ENCODE measurements at places on chromosomes 5 and 9.

DNA sequence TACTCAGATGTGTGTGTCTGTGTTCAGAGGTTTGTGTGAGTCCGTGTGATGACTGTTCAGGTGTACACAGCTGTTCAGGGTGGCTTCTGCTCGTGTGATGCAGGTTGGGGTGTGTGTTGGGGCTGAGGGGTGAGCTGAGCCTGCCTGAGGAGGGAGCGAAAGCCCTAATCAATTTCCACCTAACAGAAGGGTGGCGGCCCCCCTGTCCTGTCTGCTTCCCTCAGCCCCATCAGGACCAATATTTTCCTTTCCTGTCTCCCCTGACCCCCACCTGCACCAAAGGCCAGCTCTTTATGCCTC is 30.2 kb downstream of the LHX2 start:
- no peak overlapping the region for H3K27ac ChIP-seq
- H3K4me1 ChIP-seq, result peaks cover 7% of the 10 kb centered on the region
- no peaks in the 10 kb centered on the region for H3K36me3 ChIP-seq
- H3K4me3 ChIP-seq, result no peak overlapping the region

DNA sequence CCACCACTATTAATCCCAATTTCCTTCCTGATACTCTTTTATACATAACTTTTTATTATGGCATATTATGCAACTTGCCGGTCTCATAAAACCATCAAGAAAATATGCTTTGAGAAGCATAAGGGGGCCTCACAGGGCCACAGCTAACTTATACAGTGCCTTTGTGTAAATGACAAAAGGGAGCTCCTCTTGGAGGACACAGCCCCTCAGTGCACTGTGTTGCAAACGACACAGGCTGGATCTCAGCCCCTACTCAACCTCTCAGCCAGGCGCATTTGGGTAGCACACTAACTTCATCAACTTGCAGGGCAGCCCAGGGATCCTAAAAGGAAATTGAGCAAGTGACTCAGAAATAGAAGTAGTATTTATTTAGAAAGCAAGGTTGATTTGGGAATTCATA is 35.4 kb downstream of the RIGI start:
- H3K27ac ChIP-seq, result no peak overlapping the region
- H3K36me3 ChIP-seq, result peaks cover 20% of the 10 kb centered on the region
- no peaks in the 10 kb centered on the region for H3K4me1 ChIP-seq

DNA sequence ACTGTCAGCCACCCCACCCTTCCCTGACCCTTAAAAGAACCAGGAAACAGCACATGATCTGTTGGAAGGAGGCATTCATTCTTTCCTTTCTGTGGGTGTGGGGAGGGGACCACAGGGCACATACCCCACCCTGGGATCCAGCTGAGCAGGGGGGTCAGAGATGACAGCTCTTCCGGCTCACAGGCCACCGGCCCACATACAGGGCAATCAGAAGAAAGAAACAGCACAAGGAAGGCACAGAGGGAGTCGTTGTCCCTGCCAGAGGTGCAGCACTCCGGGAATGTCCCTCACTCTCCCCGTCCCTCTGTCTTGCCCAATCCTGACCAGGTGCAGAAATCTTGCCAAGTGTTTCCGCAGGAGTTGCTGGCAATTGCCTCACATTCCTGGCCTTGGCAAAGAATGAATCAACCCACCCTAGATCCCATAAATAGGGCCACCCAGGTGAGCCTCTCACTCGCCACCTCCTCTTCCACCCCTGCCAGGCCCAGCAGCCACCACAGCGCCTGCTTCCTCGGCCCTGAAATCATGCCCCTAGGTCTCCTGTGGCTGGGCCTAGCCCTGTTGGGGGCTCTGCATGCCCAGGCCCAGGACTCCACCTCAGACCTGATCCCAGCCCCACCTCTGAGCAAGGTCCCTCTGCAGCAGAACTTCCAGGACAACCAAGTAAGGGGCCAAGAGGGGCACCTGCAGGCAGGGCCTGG is at the start of gene LCN2:
Gene LCN2, plus strand, starts transcription at position 453 of the 701 bp plus-strand sequence. Its CDS starts 73 bp downstream, at position 526.
- DNase-seq, result peak; percentile 95
- H3K27me3 ChIP-seq, result no peaks in the 10 kb centered on the region
- peak within 1 kb of the TSS; percentile 55 for H3K4me3 ChIP-seq
- H3K4me1 ChIP-seq, result peaks cover 31% of the 10 kb centered on the region
- peak within 1 kb of the TSS; percentile 84 for H3K27ac ChIP-seq

DNA sequence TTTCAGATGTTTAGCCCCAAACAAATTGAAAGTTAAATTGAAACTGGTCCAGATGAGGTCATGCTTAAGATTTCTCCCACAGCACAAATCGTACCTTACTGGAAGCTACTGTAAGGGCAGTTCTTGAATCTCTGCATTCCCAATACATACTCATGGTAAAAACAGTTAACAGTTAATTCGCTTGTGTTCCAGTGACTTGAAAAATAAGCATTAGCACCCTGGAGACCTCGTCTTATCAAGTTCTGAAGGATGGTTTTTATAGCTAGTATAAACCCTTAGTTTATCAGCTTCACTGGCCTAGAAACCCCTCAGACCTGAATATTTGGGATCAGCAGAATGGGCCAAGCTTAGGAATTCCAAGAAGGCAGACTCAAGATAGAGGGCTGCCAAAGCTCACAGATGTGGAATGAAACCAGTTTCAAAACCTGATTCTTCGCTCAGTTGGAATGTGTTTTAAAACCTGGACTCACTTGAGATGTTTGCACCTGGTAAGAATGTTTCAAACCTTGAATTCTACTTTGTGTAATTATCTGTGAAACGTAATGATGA is 103.6 kb downstream of the C9orf152 start:
- no peak overlapping the region for H3K4me3 ChIP-seq
- DNase-seq, result no peak
- peaks cover 5% of the 10 kb centered on the region for H3K4me1 ChIP-seq
- no peaks in the 10 kb centered on the region for H3K27me3 ChIP-seq
- H3K36me3 ChIP-seq, result peaks cover 12% of the 10 kb centered on the region

GRCh38 chr5:60961685-60962084 is 16.7 kb downstream of the NDUFAF2 start:
- no peaks in the 10 kb centered on the region for H3K27me3 ChIP-seq
- H3K27ac ChIP-seq, result no peak overlapping the region
- DNase-seq, result peak; percentile 28
- peaks cover 5% of the 10 kb centered on the region for H3K36me3 ChIP-seq
- H3K4me1 ChIP-seq, result no peaks in the 10 kb centered on the region
- no peak overlapping the region for H3K4me3 ChIP-seq

DNA sequence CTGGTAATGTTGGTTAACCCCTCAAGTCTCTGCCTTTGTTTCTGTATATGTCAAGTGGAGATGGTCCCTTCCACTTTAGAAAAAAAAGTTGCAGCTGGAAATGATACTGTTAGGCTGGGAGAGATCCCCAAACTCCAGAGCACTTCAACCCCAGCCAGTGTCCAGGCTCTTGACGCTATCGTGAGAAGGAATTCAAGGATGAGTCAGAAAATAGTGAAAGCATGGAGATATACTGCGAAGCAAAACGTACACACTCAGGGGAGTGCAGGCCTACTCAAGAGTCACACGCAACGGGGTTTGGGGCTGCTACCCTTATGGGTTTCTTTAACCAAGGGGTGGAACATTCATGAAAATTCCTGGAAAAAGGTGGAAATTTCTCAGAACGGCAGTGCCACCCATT is 24.9 kb downstream of the KCNV2 start:
- no peaks in the 10 kb centered on the region for H3K36me3 ChIP-seq
- no peak overlapping the region for H3K4me3 ChIP-seq
- no peak for DNase-seq
- H3K27me3 ChIP-seq, result no peaks in the 10 kb centered on the region
- no peaks in the 10 kb centered on the region for H3K4me1 ChIP-seq

DNA sequence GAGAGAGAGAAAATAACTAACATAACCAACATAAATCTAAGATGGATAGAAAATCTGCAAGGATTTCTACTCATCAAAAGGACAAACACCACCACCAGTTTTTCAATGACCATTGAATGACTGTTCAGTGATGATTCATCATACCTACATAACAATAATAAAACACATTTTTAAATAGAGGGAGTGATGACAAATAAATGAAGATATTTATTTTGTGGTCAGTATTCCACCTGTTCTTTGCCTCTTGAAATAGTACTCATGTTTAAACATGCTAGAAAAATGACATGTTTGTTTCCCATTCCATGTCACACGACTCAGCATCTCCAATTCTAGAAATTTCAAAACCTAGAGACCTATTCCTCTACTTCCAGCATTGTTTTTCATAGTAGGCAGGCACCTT is 34.6 kb upstream of the ADAMTS16 start:
- no peak for DNase-seq
- H3K27me3 ChIP-seq, result no peaks in the 10 kb centered on the region
- peaks cover 6% of the 10 kb centered on the region for H3K4me1 ChIP-seq
- H3K36me3 ChIP-seq, result no peaks in the 10 kb centered on the region
- no peak overlapping the region for H3K27ac ChIP-seq

- H3K4me3 ChIP-seq, result no peak overlapping the region
- peak; percentile 32 for DNase-seq
- H3K36me3 ChIP-seq, result no peaks in the 10 kb centered on the region
Observed at GRCh38 chr5:135750506-135750905, 84.0 kb upstream of the SLC25A48 start.

GRCh38 chr9:70092190-70092589 is 48.5 kb downstream of the MAMDC2 start:
- DNase-seq, result no peak
- H3K27me3 ChIP-seq, result no peaks in the 10 kb centered on the region
- no peaks in the 10 kb centered on the region for H3K36me3 ChIP-seq
- no peak overlapping the region for H3K27ac ChIP-seq
- no peak overlapping the region for H3K4me3 ChIP-seq

DNA sequence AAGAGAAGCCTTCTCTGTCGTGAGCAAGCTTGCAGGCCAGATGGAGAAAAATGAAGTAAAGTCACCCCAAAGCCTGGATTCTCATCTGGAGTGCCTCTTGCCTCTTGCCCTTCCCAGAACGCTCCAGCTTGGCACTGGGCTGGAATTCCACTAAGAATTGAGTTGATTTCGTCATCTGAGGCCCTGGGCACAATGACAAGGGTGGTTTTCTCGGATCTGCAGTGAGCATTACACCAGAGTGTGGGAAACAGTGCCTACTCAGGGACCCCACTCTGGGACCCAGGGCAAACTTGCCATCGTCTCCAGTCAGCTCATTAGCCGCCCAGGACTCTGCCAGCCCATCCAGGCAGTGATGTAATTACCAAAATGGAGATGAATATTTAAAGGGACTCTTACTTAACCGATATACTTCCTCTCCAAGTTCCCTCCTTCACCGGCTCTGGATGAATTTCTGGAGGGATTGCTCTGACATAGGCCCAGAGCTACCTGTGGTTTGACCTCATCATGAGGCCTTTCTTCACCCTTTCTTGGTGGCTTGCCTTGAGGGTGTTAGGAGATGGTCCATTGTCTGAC is 44.7 kb upstream of the LCP2 start:
- no peaks in the 10 kb centered on the region for H3K36me3 ChIP-seq
- no peaks in the 10 kb centered on the region for H3K4me1 ChIP-seq
- DNase-seq, result peak; percentile 47
- H3K27ac ChIP-seq, result no peak overlapping the region
- H3K27me3 ChIP-seq, result peaks cover 13% of the 10 kb centered on the region

DNA sequence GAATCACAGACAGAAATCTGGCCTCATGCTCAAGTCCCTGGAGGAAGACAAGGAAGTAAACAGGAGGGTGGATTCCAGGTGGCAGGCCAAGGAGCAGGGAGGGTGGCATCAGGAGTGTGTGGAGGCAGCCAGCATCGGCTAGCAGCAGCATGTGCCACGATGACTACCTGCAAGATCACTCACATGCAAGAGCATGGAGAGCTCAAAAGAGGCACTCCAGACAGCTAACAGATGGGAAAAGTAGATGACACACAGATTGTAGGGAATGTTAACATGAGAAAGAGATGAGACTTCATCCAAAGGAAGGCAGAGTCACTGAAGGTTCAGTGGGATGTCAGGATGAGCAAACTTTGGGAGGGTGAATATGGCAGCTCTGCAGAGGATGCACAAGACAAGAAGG is 104.3 kb downstream of the SEMA5A start:
- no peaks in the 10 kb centered on the region for H3K36me3 ChIP-seq
- H3K27ac ChIP-seq, result peak overlapping the region; percentile 28
- no peak for DNase-seq
- H3K4me3 ChIP-seq, result no peak overlapping the region
- no peaks in the 10 kb centered on the region for H3K27me3 ChIP-seq

DNA sequence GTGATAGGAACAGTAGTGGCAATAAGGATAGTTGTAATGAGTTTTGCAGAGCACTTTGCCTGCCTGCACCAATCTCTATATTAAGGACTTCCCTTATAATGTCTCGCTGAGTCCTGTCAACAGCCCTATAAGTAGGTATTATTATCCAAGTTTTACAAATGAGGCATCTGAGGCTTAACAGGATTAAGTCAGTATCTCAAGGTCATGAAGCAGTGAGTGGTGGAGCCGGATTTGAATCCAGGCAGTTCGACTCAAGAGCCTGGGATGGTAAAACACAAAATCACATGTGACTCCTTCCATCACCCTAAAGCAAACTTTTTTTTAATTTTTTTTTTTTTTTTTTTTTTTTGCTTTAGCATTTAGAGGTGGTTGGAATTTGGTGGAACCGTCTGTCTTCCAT is 59.0 kb upstream of the RARS1 start:
- H3K4me3 ChIP-seq, result no peak overlapping the region
- no peaks in the 10 kb centered on the region for H3K27me3 ChIP-seq
- no peak overlapping the region for H3K27ac ChIP-seq
- H3K36me3 ChIP-seq, result peaks cover 56% of the 10 kb centered on the region
- DNase-seq, result no peak
- H3K4me1 ChIP-seq, result no peaks in the 10 kb centered on the region

DNA sequence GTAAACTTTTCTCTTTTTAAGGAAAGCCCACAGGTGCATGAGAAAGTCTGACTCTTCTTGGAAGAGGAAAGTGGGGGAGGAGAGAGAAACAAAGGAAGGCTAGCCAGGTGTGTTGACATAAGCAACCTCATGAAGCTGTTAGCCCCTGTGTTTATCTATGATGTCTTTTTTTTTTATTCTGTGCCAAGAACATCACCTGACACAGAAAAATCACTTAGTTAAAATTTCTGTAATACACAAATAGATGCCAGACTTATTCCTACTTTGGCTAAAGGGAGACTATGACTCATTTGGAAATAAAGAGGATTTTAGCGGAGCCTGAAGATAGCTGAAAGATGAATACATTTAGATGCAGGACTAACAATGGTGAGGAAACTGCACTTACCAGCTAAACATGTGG is 58.3 kb downstream of the BAAT start:
- H3K4me3 ChIP-seq, result no peak overlapping the region
- H3K4me1 ChIP-seq, result peaks cover 7% of the 10 kb centered on the region
- peak; percentile 37 for DNase-seq
- no peak overlapping the region for H3K27ac ChIP-seq
- H3K27me3 ChIP-seq, result peaks cover 10% of the 10 kb centered on the region
- no peaks in the 10 kb centered on the region for H3K36me3 ChIP-seq

- H3K27me3 ChIP-seq, result no peaks in the 10 kb centered on the region
- H3K36me3 ChIP-seq, result peaks cover 5% of the 10 kb centered on the region
- no peak overlapping the region for H3K27ac ChIP-seq
Observed at GRCh38 chr5:36885566-36886485, 9.3 kb downstream of the NIPBL start.

DNA sequence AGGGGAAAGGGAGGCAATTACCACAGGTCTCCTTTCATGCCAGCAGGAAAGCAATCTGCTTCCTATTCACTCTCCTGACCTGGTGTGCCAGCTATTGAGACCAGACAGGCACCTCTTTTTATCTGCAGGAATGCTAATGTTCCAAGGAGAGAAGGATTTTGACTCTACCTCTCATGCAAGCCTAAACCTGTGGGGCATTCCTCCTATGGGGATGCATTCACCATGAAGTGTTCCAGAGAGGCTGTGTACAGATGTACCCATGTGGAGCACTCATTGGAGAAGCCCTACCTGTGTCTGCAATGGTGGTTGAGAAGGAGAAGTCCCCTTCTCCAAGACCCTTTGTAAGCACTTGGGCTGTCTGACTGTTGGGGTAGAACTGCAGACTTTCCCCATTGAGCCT is 45.4 kb upstream of the EDIL3 start:
- no peak for DNase-seq
- no peaks in the 10 kb centered on the region for H3K4me1 ChIP-seq
- H3K27me3 ChIP-seq, result peaks cover 73% of the 10 kb centered on the region
- H3K4me3 ChIP-seq, result no peak overlapping the region
- H3K36me3 ChIP-seq, result no peaks in the 10 kb centered on the region
- no peak overlapping the region for H3K27ac ChIP-seq

Data from MCF 10A (cell line).